ENCODE measurements at places on chromosomes 1 and 21. TPM values are rescaled to one million over a fixed set of nuclear protein-coding genes. Genes with fewer than 3 reads are reported as not detected.

WNT3A gene
- not detected for total RNA-seq

ANGPTL7 gene
- not detected for total RNA-seq

DNA sequence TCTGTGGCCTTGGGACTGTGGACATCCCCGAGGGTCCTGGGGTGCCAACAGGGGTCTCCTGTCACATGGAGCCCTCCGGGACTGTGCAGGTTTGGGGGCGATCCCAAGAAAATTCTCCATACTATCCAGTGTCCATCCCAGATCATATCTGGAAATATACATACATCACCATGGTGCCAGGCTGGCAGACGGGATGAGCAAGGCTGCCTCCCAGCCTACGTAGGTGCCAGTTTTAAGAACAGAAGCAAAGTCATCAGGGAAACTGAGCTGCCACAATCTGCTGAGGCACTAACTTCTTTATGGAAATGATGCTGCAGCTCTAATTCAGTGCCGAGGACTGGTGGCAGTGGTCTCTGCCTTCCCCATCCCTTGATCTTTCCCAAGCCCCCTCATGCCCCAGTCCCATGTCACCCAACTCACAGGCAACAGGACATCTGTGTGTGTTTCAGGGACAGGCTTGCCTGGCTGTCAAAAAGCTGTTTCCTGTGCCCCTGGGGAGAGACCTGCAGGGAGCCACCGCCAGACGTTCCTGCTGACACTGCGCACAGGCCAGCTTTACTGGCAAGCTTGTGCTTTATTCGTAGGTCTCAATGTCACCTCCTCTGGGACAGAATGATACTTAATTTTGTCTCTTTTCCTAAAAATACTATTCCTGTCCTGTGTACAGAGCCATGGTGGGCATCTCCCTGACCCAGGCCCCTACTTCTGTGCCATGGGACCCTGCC lies 15.5 kb downstream of the TEX35 start:
- no peak for DNase-seq

DNA sequence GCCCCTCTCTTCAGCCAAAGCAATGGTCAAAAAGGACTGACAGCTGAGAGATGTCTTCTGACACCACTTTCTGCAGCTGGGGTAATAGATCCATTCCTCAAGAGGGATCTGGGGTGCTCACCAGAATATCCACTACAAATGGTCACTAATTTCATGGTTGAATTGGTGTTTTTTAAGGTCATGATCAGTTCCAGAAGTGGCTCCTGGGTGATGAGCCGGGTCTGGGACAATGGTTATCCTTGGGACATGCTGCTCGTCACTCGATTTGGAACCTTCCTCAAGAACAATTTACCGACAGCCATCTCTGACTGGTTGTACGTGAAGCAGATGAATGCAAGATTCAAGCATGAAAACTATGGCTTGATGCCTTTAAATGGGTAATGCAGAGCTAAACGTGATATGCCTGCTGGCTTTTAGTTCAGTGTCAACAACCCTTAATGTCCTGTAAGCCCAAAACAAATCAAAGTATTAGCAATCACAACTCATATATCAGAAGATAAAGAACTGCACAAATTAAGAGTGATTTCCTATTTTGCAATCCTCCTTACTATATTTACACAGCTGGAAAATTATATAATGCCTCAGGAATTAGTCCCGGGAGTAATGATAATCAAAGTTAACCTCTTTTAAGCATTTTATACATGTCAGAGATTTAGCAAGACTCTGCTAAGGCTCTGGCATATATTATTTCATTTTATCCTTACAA lies 20.1 kb downstream of the FMO3 start:
- DNase-seq = no peak

SIM2 gene
- total RNA-seq = not detected

ZFP69B gene
- total RNA-seq = 2.1 TPM

GCSAML gene
- 2.2 TPM for total RNA-seq

DNA sequence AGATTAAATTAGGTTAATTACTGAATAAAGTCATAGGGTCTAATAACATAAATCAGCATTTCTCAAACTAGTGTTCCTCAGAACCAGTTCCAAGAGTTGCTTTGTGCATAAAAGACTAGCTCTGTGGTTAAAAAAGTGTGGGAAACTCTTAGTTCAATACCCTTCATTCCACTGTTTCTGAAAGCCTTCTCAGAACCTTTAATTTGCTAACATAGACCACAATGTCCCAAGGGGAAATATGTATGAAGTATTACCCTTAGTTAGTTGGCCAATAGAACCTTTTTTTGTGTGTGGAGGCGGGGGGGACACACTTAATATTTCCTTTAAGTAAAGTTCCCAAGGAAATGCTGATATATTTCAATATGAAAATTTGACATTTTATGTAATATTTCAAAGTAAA lies 20.4 kb downstream of the ODF2L start:
- no peak for DNase-seq

DONSON gene
- 10.0 TPM for total RNA-seq

DNA sequence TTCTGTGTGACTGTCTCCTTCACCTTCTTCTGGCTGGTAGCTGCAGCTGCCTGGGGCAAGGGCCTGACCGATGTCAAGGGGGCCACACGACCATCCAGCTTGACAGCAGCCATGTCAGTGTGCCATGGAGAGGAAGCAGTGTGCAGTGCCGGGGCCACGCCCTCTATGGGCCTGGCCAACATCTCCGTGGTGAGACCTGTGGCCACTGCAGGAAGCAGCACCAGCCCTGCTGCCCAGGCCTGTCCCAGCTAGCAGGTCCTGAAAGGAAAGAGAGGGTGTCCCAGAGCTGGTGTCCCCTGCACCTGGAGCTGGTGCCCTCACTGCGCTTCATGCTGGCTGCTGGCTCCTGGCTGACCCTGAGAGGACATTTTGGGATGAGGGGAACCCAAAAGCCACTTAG lies 5.9 kb upstream of the ATXN7L2 start:
- DNase-seq = no peak

GRCh38 chr1:90317628-90318027 lies 322.7 kb downstream of the ZNF326 start:
- DNase-seq = no peak

DNA sequence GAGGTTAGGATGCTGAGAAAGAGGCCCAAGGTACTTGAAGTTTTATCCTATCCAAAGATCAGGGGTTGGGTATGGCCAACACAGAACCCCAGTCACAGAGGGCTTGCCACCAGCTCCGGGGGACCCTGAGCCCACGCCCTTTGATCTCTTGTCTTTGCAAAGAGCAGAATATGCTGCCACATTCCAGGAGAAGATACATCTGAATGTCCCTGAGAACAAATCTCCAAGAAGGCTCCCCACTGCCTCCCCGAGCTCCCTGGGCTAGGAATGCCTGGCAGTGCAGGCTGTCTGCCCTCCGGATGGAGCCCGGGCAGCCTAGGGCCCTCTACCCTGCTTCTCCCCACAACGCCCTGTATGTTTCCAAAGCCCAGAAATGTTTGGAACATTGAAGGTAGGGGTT lies 49.2 kb downstream of the AJAP1 start:
- no peak for DNase-seq

DNA sequence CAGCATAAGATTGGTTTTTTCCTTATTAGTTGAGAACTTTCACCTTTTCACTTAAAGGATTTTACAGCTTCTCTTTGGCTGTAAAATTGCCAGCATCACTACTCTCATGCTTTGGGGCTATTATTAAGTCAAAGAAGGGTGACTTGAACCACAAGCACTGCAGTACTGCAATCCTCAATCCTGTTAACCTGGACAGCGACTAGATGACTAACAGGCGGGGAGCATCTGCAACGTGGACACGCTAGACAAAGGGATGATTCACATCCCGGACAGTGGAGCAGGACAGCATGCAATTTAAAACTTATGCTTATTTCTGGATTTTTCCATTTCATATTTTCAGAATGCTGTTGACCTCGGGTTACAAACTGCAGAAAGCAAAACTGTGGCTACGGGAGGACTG lies 8.1 kb downstream of the ARV1 start:
- no peak for DNase-seq

- DNase-seq = no peak
These were observed 13.2 kb upstream of the DEGS1 start for GRCh38 chr1:224169718-224170270.

GRCh38 chr1:214332946-214333798 lies 52.2 kb downstream of the SMYD2 start:
- no peak for DNase-seq

GRCh38 chr1:10806966-10807365 lies 10.5 kb upstream of the CASZ1 start:
- DNase-seq = no peak

ELAPOR1 gene
- total RNA-seq = 27.8 TPM

CLDN17 gene
- total RNA-seq = not detected

GRCh38 chr1:203558064-203558760 lies 64.3 kb downstream of the OPTC start:
- DNase-seq = no peak

All from T-helper 17 cell (primary cell).